Gastroesophageal sphincter (tissue), 4 donors: ENCODE measurements at places on chromosomes 1 and 21.
A peak's percentile ranks its signal among the peaks of the same experiment; 100 is the strongest.

DNA sequence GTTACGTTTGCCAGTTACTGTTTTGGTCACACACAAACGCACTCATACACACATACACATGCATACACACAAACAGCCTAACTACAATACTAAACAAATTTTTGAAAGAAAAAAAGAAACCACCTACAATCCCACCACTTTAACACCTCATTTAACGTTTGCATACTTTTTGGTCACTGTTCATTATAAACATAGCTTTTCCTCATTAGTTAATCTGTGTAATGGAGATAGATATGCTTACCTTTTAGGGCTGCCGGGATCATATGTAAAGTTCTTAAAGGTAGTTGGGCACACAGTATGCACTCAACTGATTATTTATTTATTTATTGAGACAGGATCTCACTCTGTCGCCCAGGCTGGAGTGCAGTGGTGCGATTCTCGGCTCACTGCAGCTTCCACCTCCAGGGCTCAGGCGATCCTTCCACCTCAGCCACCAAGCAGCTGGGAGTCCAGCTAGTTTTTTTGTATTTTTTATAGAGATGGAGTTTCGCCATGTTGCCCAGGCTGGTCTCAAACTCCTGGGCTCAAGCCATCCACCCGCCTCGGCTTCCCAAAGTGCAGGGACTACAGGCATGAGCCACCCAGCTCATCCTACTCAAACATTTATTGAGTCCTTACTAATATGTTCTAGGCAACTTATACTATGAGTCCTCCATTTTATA lies 677 bp upstream of the BCL10 start:
- no peak for ATAC-seq

DNA sequence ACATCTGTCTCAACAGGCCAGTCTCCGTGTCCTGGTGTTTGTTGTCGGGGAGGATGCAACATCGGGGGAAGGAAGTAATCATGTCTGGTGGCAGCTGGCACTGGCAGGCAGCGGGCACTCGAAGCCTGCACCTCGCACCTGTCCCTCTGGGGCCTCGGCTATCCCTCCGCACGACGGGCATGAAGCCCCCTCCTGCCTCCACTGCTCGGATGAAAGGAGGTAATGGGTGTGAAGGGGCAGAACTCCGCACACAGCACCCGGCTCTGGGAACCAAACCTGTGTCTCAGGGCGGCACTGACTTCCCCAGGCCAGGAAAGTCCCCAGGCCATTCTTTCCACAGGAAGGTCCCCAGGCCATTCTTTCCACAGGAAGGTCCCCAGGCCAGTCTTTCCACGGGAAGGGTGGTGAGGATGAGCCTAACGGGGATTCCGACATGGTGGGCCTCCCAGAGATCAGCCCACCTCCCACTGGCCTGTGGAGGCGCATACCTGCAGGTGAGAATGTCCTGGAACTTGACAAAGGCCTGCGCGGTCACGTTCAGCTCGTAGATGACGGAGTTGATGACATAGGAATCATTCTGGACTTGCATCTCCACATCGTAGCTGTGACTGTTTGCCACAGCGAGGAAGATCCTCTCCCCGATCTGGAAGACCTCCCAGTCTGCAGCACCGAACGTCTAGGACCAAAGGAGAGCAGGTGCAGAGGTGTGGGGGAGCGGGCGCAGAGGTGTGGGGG lies 31.1 kb downstream of the KRTAP10-1 start:
- no peak for ATAC-seq

GRCh38 chr1:47104816-47105215 lies 32.4 kb upstream of the CYP4A22 start:
- ATAC-seq, result no peak

DNA sequence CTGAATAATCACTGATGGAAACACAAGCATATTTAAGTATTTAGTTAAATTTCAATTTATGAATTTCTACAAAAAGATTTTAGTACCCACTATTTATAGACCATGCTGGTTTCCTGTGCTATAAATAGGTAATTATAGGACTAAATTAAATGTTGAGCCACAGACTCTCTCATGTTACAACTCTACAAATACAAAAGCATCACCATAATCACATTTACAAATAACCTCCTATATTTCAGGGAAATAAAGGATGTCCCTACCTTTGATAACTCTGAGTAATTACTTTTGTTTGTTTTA lies 32.6 kb upstream of the CCDC190 start:
- no peak for ATAC-seq

- no peak for ATAC-seq
These were observed 36.5 kb upstream of the USH2A start for GRCh38 chr1:216459651-216460207.

GRCh38 chr1:202170726-202171125 lies 10.3 kb upstream of the PTPN7 start:
- no peak for ATAC-seq

DNA sequence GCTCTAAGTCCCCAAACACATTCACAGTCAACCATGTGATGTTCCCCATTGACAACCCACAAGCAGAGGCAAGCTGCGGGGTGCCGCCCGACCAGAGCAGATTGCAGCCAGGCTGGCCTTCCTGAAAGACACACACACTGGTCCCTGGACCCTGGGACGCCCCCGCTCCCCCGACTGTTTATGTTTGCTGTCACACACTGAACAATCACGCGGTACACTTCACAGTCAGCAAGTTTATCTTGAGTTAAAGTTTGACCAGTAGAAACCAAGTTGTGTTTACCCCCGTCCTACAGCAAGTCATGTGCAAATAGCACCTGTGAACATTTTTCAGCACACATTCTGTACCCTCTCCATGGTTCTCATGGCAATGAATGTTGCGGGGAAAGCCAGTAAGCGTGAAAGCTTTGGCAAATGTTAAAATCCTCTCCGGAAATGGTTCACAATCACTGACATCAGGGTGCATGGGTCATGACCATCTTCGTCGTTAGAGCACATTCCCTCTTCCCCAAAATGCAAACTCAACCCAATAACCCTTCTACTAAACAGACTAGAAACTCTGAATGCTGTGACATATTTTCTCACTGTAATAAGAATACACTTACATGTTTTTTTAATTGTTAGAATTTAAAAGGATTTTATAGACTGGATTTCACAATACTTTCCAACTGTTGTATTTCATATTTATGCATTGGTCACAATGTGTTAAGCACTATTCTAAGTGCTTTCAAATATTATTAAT lies 33.3 kb upstream of the IRF2BP2 start:
- no peak for ATAC-seq

DNA sequence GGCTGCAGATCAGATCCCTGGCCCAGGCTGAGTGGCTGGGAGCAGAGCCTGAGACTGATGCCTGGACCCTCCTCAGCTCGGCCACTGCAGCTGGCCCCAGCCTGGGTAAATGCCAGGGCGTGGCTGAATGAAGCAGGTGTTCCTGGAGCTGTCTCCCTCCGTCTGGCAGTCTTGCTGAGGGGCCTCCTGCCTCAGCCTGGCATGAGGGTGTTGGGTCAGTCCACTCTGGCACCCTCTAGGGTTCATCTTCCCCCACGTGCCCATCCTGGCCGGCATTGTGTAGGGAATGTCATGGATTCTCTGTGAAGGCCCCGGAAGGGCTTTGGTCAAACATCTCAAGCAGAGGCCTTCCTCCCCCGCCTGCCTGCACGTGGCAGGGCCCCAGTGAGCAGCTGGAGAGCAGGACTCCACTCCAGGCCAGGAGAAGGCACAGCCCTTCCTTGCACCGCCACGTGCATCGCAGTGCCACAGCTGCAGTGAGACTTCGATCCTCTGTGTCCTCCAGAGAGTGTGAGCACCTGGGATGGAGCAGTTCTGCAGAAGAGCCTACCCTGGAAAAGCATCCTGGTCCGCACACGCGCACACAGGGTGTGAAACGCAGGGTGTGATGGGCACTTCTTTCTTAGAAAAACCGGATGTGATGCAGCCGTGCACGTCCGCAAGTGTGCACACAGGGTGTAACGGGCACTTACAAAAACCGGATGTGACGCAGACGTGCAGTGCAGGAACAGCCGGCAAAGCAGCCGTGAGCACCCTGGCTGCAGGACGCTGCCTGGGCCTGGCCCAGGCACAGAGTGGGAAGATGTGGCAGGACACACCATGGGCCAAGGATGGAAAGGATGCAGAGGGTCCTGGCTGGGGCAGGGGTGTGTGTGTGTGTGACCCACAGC lies 4.6 kb upstream of the KRTAP10-4 start:
- no peak for ATAC-seq

DNA sequence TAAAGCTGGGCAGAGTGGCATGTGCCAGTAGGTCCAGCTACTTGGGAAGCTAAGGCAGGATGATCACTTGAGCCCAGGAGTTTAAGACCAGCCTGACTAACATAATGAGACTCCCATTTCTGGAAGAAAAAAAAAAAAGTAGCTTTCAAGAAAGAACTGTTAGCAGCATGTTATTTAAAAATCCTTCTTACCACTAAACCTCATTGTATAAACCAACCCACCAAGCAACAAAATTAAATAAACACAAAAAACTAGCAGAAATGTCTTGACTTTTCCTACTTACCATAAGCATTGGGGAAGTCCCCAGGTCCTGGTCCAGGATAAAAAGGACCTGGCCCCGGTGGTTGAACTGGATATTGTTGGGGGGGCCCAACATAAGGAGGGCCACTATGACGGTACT lies 192.9 kb upstream of the HP1BP3 start:
- ATAC-seq, result no peak

GRCh38 chr1:16458831-16459230 lies 18.3 kb downstream of the NECAP2 start:
- no peak for ATAC-seq

GRCh38 chr21:26406526-26406925 lies 166.6 kb downstream of the CYYR1 start:
- no peak for ATAC-seq

- no peak for ATAC-seq
These were observed 51.3 kb downstream of the PCNX2 start for GRCh38 chr1:233244183-233244582.

GRCh38 chr1:2468041-2468472 lies 8.0 kb upstream of the PLCH2 start:
- no peak for ATAC-seq

GRCh38 chr1:227759341-227760300 lies 24.4 kb downstream of the SNAP47 start:
- ATAC-seq, result peak; percentile 77

- ATAC-seq, result peak; percentile 42
These were observed 111.5 kb downstream of the CNIH3 start for GRCh38 chr1:224727351-224728289.

GRCh38 chr1:116804736-116805135 lies 50.5 kb downstream of the CD2 start:
- ATAC-seq, result no peak

GRCh38 chr1:221431068-221431651 lies 310.7 kb downstream of the DUSP10 start:
- ATAC-seq, result no peak

GRCh38 chr1:67897270-67897949 lies 64.1 kb upstream of the GNG12 start:
- ATAC-seq, result no peak

GRCh38 chr1:170619241-170620028 lies 44.5 kb upstream of the PRRX1 start:
- ATAC-seq, result no peak

- no peak for ATAC-seq
These were observed 45.0 kb downstream of the IER5 start for GRCh38 chr1:181133441-181133951.

DNA sequence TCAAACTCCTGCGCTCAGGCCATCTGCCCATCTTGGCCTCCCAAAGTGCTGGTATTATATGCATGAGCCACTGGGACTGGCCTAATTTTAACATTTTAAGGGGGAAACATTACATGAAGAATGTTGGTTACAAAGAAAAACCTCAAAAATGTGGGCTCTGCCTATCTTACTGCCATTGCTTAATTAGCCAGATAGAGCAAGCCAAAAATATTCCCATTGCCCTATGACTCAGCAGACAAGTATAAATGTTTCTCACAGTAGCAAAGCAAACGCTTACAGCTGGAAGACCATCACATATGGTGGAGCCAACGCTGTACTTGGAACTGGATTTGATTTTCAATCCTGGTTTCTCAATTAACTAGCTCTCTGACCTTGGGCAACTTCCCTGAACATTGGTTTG lies 502.0 kb downstream of the SMYD3 start:
- peak; percentile 56 for ATAC-seq

- no peak for ATAC-seq
These were observed 4.3 kb upstream of the CLEC20A start for GRCh38 chr1:178500936-178501554.

GRCh38 chr1:53608676-53609075 lies 130.3 kb downstream of the GLIS1 start:
- ATAC-seq, result no peak

GRCh38 chr1:95991787-95992520 lies 729.6 kb upstream of the PTBP2 start:
- ATAC-seq, result no peak

GRCh38 chr1:203999618-204000017 lies 73.3 kb upstream of the SOX13 start:
- ATAC-seq, result no peak

GRCh38 chr1:111833334-111833733 lies 77.6 kb downstream of the DDX20 start:
- ATAC-seq, result no peak

GRCh38 chr1:156601122-156601830 lies at the start of gene GPATCH4:
Gene GPATCH4 (minus strand): TSS chr1:156601479.
- ATAC-seq, result peak; percentile 93
